ENCODE measurements at places on chromosomes 2 and 18.
A peak's percentile ranks its signal among the peaks of the same experiment; 100 is the strongest.

GRCh38 chr18:74243127-74243526, 48.6 kb downstream of the CYB5A start:
- no peak for DNase-seq

GRCh38 chr18:9348766-9349165, 14.2 kb downstream of the TWSG1 start:
- no peak for DNase-seq

GRCh38 chr2:1968988-1969700, 224.8 kb upstream of the PXDN start:
- DNase-seq, result no peak

- peak; percentile 74 for DNase-seq
These were observed at the start of gene IAH1 for GRCh38 chr2:9474361-9475057. Gene IAH1, plus strand, starts transcription at chr2:9474551. Its CDS starts 16 bp downstream, at chr2:9474567.

DNA sequence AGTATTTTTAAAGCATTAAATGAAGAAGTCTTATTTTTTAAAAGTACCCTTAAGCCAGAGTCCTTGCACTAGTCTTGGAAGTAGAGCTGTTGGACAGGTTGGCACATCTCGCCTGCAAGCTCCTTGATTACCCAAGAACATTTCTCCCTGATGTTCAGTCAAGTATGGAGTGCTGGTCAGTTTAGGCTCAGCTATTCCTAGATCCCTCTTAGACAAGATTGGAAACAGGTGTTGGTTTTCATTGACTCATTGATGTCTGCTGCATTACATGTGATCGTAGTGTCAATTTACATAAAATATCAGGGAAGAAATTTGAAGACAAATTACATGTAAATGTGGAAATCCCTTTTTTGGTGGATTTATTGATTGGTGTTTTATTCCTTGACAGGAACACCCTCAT, 170.4 kb downstream of the ZNF407 start:
- no peak for DNase-seq

- no peak for DNase-seq
These were observed 617.5 kb downstream of the NR4A2 start for GRCh38 chr2:155714983-155715382.

DNA sequence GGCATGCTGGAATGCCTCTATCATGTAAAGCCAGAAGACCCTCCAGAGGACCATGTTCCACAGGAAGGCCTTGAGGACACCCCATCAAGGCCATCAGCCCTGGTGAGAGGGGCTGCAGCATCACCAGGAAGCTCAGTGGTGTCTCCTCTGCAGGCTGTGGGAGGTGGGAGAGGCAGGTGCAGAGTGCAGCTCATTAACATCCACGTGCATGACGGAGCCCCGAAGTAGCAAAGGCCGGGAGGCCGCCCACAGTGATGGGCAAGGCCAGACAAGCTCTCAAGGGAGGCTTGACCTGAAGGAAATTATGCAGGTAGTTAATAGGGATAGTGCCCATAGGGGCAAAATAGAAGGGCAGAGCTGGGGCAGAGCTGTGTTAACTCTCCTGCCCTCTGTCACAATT, 30.3 kb upstream of the SMCHD1 start:
- DNase-seq, result no peak

- DNase-seq, result peak; percentile 6
These were observed 181.3 kb upstream of the SRD5A2 start for GRCh38 chr2:31762085-31762484.

DNA sequence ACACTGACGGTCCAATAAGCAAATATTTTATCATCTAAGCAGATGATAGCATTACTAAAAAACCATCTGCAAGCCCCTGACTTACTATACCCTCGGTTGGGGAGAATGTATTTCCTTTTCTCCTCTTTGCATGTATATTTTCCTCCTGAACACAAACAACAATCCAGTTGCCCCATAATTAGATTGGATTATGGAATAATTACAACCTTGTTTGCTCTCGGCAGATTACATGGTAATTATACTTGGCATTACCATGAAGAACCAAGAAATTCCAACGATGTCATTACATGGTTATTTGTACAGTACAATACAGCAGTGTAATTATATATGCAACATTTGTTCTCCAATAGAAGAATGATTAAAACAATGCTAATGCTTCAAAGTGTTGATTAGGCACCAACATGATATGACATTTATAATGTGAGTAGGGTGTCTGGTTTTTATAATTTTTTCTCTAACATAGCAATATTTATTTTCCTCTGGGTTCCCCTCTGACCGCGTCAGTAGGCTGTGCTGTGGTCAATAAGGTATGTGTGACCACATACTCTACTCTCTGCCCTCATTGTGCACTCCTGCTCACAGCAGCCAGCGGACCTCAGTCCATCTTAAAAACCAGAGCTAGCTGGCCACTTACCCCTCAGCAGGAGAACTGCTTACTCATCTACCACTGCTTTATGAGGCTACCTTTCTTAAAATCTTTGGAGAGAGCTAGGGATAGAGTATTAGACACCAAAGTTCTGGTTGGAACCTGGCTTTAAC, 176.1 kb downstream of the INSIG2 start:
- DNase-seq, result no peak

DNA sequence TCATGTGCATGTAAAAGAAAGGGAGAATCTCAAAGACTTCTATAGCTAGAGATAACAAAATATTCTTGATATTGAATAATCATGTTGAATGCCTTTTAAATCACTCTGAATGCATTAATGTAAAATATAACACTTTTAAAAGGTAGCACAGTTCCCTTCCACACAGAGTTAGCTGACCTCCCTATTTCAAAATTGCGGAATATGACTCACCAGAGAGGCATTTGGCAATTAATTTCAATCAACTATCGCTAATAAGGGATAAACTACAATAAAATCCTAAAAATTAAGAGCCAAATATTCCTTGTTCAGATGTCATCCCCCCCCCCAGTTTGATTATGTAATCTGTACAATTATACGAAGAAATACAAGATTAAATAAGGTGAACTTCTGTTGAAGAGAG, 29.3 kb downstream of the ZC3H15 start:
- no peak for DNase-seq

GRCh38 chr18:70489986-70490933, 201.4 kb downstream of the SOCS6 start:
- DNase-seq, result peak; percentile 79

DNA sequence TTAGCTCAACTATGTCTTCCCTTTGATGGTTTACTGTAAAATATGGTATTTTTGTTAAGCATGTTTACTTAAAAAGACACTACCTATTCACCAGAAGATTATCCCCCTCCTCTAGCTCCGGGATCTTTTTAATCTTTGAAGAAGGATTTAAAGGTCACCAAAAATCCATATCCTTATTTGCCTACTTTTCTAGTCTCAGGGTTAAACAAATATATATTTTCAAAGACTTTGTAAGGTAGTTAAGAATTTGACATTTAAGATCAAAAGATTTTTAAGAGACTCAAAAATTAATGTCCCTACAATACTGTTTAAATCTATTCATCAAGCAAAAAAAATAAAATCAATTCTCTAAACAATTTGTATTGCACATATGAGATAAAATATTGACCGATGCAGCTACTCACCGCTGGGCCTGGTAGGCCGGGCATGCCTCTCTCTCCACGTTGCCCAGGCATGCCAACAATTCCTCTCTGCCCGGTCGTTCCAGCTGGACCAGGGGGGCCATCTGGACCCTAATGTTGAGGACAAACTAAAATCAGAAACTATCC, 76.1 kb downstream of the COL3A1 start:
- no peak for DNase-seq

- no peak for DNase-seq
These were observed 63.3 kb upstream of the TMEM182 start for GRCh38 chr2:102698369-102699111.

DNA sequence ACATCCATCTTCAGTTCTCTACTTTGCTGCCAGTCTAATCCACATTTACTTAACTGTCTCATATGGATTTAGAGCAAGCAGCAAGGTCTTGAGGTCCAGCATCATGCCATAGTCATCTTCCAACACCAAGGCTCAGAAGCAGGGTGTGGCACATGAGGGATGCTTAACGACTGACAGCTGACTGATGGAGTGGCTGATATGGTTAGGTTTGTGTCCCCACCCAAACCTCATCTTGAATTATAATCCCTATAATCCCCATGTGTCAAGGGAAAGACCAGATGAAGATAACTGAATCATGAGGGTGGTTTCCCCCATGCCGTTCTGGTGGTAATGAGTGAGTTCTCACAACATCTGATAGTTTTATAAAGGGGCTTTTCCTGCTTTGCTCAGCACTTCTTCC, 257.3 kb downstream of the NBAS start:
- DNase-seq, result no peak

DNA sequence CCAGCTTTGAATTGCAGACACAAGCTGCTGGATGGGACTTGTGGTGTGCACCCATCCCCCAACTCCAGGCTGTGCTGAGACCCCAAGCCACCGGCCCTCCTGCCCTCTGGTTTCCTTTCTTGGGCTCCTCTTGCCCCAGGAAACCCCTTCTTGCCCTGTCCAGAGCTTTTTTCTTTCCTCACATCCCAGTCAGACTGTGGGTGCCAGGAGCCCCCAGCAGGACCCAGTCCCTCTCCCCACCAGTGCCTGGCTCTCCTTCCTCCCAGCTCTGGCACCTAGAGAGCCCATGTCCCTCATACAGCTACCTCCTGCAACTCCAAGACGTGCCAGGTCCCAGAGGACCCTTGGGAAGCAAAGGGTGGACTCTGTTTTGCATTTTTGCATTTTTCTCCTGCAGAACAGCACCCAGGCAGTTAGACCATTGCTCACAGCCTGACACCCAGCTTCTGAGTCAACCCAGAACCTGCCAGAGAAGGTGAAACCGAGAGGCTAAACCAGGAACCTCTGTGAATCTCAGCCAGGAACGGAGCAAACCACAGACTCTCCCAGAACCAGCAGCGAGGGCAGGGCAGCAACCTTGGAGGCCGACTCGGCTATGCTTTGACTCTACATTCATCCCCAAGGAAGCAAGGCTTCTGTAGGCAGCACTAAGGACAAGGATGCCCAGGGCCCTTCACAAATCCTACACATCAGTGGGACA, 221.1 kb downstream of the ANAPC1 start:
- no peak for DNase-seq

- DNase-seq, result no peak
These were observed 72.2 kb downstream of the EMILIN2 start for GRCh38 chr18:2918761-2919550.

DNA sequence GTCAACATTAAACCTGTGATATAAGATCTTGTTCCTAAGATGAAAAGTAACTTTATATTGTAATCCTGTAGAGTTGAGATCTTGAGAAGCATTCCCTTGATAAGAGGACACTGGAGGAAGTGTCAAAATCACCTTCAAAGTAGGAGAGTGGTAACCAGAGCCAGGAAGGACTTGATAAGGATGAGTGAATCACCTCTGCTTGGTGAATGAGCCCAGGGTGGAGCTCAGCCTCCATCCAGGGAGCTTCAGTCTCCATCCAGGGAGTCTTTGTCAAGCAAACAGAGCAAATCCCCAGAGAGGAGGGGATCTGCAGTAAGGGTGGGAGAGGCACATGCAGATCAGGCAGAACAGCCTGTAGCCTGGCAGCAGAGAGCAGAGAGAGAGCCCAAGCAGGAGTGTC, 167.1 kb upstream of the SIX2 start:
- no peak for DNase-seq

GRCh38 chr2:172339371-172340010, 87.9 kb upstream of the ITGA6 start:
- peak; percentile 44 for DNase-seq

- no peak for DNase-seq
These were observed at the start of gene HAAO for GRCh38 chr2:42792583-42793333. Gene HAAO, minus strand, starts transcription at chr2:42792583. Its CDS starts 47 bp downstream, at chr2:42792536.
